HAP-1 (cell line): ENCODE measurements at places on chromosomes 13 and 19.
A peak's percentile ranks its signal among the peaks of the same experiment; 100 is the strongest.

DNA sequence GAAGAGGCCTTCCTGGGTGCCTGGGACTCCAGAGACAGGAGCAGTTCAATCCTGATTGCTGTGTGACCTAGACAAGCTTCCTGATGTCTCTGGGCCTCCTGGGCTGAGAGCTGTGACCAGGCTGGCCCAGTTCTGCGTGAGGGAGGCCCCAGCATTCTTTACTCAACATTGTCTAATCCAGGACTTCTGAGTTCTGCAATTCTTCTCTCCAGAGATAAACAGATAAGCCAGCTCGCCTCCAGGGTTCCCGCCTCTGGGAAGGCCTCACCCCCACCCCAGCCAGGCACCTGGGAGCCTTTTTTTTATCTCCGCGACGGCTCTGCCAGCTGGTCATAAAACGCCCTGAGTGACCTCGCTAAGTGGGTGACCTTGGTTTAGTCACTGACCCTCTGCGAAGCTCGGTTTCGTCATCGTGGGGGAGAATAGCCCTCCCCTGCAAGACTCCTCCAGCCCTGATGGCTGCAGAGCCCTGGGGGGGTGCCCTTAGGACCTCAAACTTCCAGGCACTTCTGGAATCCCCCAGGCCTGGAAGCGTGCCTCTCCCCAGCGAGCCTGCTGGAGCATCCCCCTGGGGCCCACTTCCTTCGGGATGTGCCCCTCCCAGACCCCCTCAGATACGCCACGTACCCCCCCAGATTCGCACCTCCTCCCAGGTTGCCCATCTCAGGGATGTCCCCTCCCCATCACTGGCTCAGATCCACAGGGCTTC lies 1.9 kb downstream of the SULT2B1 start:
- peak; percentile 68 for DNase-seq

DNA sequence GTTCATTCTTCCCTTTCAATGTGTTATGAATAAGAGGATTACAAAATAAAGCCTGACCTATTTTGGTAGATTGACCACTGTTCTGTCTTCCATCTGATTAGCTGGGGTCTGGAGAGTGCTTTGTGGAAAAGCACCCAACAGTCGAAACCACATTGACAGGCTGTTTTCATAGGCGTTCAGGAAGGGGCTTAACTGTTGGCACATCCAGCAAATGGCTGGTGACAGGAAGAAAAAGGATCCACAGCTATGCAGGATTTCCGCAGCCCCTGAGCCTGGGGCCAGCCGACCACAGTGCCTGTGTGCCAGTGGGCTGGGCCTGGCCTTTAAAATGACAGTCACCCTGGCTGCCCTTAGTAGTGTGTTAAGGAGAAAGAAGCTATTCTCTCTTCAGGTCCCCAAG lies 113.3 kb downstream of the SIPA1L3 start:
- DNase-seq = no peak

GRCh38 chr19:900043-900301 lies 6.7 kb downstream of the RNU6-9 start:
- DNase-seq = no peak

DNA sequence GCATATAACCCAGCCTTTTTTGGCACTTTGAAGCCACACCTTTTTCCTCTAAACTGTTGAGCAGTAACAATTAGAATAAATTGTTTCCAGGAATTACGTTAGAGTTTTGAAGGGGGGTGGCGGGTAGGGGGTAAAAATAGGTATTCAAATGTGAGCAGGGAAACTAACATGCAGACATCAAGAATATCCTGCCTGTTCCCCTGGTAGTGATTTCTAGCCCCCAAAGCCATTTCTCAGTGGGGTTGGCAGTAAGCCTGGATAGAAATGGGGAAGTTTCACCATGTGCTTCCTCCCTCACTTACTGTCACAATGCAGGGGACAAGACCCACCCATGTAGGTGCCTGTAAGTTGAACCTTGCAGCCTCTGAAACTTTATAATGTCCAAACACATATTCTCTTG lies 3.8 kb downstream of the DOCK9 start:
- DNase-seq = no peak

GRCh38 chr13:94717916-94718315 lies 5.6 kb upstream of the SOX21 start:
- DNase-seq = no peak

DNA sequence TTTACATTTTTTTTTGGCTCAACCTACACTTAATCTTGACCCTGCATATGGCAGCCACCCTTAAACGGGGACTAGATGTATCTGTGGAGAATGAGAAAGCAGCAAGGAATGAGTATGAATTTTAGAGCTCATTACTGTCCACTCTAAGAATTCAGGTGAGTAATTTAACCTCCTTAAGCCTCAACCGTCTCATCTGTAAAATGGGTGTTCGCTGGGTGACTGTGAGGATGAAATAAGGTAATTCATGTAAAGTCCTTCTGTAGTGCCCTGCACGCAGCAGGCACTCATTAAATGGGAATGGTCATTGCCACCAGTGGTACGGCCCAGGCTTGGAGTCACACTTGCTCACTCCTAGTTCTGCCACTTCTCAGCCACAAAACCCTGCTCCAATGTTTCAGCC lies 135.3 kb downstream of the CACNA1A start:
- DNase-seq = no peak

GRCh38 chr19:40578442-40578908 lies 1.8 kb downstream of the SHKBP1 start:
- DNase-seq = peak; percentile 54

DNA sequence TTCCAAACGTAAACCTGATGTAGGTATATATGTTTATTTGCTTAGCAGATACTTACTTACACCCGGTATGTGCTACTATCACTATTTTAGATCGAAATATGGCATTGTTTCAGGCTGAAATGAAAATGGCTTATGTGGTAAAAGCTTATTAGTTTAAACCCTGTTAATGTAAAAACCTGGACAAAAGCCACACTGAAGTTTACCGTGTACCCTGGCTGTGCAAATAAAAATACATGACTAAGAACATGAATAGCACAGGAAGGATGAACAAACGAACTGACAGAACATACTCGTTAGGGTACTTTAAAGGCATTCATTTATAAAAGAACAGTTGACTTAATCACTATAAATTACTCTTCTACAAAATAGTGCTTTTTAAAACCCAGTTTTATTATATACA lies 6.6 kb downstream of the CLDN10 start:
- DNase-seq = no peak

GRCh38 chr19:17889609-17890214 lies 18.0 kb downstream of the SLC5A5 start:
- peak; percentile 45 for DNase-seq

- DNase-seq = no peak
These were observed 38.1 kb downstream of the PSG5 start for GRCh38 chr19:43148233-43148632.

- DNase-seq = no peak
These were observed 73.9 kb upstream of the OXGR1 start for GRCh38 chr13:97068151-97068550.

DNA sequence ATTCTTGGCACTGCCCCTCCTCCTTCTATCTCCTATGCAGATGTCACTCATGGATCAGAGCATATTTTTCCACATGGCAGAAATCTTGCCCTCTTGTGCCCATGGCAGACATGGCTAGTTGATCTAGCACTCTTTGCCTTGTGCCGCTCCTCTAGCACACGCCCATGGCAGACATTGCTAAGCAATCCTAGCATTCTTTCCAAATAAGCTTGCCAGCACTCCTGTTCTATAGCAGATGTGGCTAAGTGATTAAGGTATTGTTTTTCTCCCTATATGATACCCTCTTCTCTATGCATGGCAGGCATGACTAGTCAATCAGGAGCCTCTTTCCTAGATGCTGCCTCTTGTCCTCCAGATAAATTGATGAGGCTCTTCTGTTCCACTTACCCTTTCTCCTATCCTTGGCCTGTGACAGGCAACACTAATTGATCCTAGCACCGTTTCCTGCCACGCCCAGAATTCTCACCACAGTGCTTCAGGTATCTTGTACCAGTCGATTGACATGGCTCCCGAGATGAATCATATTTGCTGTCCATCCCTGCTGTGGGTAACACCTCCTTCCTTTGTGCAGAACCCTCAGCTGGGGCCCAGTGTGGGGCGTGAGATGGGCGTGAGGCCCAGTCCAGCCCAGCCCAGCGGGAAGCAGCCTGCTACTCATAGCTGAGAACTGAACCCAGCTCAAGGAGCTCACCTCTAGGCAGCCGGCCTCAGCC lies 26.9 kb downstream of the TMED1 start:
- no peak for DNase-seq

- no peak for DNase-seq
These were observed 1536.6 kb downstream of the UQCRFS1 start for GRCh38 chr19:27676334-27676733.

DNA sequence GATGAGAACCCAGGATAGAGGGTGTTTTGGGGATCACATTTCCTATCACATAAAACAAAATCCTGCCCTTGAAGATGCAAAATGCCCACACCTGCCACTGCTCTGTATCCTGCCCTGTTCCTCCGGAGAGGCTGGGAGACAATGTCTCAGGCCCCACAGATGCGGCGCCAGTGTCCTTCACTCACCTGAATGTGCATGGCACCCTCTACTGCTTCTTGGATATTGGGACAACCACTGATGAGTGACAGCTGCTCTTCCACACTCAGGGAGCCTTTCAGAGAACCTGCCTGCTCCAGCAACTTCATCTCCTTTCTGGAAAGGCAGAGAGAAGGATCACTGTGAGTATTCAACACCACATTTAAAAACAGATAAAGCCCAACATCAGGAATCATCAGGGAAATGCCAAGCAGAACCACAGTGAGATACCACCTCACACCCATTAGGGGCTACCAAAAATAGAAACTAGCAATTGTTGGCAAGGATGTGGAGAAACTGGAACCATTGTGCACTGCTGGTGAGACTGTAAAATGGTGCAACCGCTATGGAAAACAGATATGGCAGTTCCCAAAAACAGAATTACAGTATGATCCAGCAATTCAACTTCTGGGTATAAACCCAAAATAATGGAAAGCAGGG lies 36.4 kb downstream of the CRYL1 start:
- DNase-seq = no peak

DNA sequence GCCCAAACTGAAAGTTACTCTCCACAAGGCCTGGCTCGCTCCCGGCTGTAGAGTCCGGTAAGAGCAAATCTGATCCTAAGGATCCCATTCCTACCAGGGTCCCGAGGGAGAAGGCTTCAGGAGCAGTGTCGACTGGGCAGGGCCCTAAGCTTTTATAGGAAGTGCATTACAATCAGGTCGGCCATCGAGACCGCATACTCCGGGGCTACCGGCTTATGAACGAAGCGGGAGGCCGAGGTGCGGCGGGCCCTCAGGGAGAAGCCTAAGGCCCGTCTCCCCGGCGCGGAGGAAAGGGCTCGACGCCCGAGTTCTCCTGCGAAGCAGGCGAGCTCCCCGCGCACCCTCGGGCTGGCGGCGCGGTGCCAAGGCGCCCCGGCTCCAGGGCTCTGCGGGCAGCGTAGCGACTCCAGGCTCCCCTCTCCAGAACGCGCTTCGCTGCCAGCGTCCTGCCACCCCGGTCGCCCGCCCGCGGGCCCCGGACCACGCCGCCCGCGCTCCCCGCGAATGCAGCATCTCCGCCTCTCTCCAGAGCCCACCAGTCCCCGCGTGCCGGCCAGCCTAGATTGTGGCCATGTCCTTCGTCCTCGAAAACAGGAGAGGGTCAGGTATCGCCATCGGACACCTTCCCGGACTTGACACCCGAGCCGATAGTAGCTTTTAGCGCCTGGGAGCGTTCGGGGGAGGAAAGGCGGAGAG lies 1.4 kb downstream of the EFNB2 start:
- DNase-seq = no peak

GRCh38 chr13:31043957-31044356 lies 111.5 kb downstream of the TEX26 start:
- peak; percentile 54 for DNase-seq

DNA sequence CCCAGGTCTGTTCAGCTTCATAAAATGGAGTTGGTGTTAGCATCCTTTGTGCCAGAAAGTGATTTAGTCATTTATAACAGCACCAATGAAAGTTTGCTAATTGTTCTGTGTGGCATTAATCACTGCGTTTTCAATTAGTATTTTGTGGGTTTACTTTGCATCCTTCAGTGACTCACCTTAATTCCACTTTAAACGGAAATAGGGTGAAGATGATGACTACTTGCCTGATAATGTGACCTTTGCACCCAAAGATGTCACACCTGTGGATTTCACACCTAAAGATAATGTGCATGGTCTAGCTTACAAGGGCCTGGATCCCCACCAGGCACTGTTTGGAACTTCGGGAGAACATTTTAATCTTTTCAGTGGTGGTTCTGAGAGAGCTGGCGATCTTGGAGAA lies 15.0 kb downstream of the GPATCH1 start:
- no peak for DNase-seq

DNA sequence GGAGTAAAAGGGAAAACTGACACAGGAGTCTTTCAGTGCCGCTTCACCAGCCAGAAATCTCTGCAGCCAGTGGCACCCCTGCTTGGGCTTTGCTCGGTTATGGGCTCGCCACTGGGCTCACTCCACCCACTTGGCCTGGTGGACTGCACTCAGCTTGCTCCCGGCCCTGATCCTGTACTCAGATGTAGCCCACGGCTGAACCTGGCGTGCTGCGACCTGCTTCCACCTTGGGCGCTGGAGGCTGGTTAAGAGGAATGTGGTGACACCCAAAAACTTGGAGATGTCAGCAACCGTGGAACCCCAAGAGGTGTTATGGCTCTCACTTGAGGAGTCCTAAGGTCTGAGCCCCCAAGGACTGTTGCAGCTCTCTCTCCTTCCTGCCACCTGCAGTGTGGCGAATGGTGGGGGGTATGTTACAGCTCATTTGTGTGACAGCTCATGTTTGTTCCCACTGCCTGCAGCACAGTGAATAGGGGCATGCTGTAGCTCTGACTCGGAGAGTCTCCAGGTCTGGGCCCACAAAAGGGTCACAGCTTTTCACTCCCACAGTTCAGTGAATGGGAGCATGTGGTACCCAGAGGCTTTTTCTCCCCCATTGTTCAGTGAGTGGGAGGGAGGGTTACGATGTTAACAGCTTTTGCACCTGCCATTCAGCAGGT lies 1124.5 kb upstream of the ATXN8OS start:
- DNase-seq = no peak

- peak; percentile 64 for DNase-seq
These were observed 618 bp downstream of the TMEM38A start for GRCh38 chr19:16661480-16662034.

- no peak for DNase-seq
These were observed 24.7 kb downstream of the ZNRF4 start for GRCh38 chr19:5479958-5480357.

DNA sequence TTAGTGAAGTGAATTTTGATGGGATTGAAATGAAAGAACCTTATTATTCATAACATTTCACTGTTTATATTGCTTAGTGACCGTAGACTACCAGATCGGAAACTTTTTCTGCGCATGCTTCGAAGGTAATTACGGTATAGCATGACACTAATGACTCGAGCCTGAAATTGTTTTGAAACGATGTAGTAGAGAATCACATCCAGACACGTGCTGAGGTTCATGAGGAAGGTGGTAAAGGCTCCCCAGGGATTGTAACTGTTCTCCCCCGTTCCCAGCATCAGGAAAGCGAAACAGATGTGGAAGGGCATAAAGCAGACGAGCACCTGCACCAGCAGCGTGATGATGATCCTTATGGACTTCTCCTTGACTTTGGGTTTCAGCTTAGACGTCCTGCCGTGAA lies 3.3 kb downstream of the GPR18 start:
- DNase-seq = no peak

DNA sequence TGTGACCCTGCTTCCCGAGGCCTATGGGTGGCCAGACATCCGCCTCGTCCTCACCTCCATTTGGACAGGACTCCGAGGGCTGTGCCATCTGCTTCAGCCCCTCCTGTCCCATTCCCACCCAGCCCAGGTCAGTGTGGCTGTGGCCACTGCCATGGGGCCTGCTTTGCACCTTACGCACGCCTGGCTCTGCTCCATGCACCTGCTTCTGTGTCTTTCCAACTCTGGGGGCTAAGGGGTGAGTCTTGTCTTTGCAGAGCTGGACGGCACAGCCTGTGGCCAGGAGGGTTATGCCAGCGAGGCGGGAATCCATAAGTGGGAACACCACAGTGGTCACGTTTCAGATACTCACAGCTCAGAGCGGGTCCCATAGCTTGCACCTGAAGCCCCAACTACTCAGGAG lies 5.2 kb upstream of the ZNF554 start:
- DNase-seq = no peak
